ENCODE measurements at places on chromosomes 5 and 9.

DNA sequence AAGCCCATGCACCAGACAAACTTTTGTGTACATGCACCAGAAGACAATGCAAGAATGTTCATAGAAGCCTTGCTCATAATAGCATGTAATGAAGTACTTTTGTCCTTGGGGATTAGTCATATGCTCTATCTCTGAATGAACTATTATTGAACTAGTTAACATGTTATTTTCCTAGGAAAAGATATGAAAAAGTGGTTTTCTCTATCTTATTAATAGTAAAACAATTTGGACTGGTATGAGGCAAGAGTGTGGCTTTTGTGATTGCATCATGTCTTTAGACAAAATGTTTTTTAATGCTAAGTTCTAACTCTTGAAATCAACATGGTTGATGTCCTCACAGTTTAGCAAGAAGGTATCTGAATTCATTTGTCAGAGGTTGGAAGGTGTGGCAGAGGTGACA lies 55.7 kb upstream of the SPDL1 start:
- DNase-seq = no peak

- peak; percentile 65 for DNase-seq
Observed at GRCh38 chr9:129968690-129969485, 74.1 kb downstream of the FNBP1 start.

DNA sequence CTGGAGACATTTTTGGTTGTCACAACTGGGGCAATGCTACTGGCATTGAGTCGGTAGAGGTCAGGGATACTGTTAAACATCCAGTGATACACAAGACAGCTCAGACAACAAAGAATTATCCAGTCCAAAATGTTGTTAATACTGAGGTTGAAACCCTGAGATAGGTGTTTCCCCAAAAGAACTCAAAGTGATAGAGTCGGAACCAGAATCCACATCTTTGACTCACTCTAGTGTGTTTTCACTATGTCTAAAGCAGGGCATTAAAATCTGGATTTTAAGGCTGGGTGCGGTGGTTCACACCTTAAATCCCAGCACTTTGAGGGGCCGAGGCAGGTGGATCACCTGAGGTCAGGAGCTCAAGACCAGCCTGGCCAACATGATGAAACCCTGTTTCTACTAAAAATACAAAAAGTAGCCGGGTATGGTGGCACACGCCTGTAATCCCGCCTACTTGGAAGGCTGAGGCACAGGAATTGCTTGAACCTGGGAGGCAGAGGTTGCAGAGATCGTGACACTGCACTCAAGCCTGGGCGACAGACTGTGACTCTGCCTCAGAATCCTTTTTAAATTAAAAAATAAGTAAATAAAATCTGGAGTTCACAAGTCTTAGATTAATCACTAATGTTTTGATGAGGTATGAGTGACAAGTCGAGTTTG lies 17.0 kb downstream of the SLC31A1 start:
- no peak for DNase-seq

DNA sequence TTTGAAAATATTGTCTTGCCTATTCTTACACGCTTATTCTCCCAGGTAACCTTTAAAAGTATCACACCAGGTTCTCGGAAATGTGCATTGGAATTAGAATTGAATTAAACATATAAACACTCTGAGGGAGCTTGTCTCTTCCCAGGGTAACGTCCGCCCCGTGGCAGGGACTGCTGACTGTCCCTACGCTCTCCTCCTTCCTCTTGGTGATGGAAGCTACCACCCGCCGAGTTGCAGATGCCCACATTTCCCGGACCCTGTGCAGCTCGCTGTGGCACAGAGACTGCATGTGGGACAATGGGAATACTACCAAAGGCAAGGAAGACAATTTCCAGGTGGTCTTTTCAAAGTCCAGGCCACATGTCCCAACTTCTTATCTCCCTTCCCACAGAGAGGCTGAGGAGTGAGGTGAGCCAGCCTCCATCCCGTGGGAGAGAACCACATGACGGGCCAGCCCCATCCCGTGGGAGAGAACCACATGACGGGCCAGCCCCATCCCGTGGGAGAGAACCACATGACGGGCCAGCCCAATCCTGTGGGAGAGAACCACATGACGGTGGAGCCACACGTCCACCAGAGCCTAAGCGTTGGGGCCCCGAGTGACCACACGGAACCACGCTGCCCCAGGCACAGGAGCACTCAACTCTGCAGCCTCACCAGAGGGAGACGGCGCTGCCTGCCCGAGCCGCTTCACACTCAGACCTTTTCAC lies 249.4 kb upstream of the IRX1 start:
- no peak for DNase-seq

- DNase-seq = no peak
Observed at GRCh38 chr5:180825768-180826525, 23.3 kb upstream of the MGAT1 start.

- no peak for DNase-seq
Observed at GRCh38 chr5:72693546-72694205, 122.8 kb upstream of the TNPO1 start.

DNA sequence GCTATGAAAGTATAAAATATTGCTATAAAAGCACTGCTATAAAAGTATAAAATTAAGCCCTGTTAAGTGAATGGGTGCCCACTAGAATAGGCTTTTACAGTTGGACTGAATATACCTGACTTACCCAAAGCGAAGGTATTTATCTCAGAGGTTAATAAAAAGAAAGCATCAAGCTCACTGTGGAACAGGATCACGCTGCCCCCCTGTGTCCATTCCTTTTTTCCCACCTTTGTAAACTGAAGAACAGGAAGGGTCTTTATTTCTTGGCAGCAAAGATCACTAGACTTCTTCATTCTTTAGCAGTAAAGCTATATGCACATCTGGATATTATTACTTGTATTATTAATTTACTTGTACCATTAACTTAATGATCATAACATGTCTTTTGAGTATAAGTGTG lies 22.1 kb upstream of the PLPP6 start:
- DNase-seq = no peak

DNA sequence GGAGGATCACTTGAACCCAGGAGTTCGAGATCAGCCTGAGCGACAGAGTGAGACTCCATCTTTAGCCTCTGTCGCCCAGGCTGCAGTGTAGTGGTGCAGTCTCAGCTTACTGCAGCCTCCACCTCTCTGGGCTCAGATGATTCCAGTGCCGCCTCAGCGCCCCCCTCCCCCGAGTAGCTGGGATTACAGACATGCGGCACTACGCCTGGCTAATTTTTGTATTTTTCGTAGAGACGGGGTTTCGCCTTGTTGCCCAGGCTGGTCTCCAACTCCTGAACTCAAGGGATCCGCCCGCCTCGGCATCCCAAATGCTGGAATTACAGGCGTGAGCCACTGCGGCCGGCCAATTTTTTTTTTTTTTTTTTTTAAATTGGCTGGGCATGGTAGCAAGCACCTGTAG lies 2.3 kb upstream of the HSPA9 start:
- no peak for DNase-seq

DNA sequence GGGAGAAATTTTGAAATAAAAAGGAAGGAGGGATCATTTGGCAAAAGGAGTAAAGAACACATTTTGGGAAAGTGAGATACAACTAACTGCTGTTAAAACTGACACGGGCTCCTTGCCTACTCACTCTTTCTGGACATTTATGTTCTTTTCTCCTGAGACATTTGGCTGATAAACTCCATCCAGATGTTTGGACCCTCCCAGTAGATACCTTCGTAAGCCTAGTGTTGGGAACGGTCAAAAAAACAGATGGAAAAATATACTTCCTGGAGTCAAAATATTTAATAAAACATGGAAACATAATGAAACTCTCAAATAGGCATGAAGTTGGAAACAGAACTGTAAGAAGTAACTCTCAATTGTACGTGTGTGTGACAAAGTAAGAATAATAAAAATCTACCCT lies 360.1 kb upstream of the RIOK2 start:
- no peak for DNase-seq

- DNase-seq = no peak
Observed at GRCh38 chr9:65432051-65432450, 147.0 kb upstream of the FOXD4L5 start.
